ENCODE measurements at places on chromosomes 6 and 20. TPM values are rescaled to one million over a fixed set of nuclear protein-coding genes. Genes with fewer than 3 reads are reported as not detected.

Gene TCF21
- total RNA-seq: not detected

Gene TTLL9
- 2.9 TPM for total RNA-seq

Gene LTA
- 0.26 TPM for total RNA-seq

Gene PRR18
- 0.16 TPM for total RNA-seq

Gene MAP7
- 1.4 TPM for total RNA-seq

Gene RIPOR3
- 0.44 TPM for total RNA-seq

Gene OLIG3
- total RNA-seq: 0.14 TPM
